ENCODE measurements at places on chromosomes 2 and 18. TPM values are rescaled to one million over a fixed set of nuclear protein-coding genes. Genes with fewer than 3 reads are reported as not detected.

GRCh38 chr2:152047824-152048471 lies 50.9 kb downstream of the CACNB4 start:
- DNase-seq = no peak

DNA sequence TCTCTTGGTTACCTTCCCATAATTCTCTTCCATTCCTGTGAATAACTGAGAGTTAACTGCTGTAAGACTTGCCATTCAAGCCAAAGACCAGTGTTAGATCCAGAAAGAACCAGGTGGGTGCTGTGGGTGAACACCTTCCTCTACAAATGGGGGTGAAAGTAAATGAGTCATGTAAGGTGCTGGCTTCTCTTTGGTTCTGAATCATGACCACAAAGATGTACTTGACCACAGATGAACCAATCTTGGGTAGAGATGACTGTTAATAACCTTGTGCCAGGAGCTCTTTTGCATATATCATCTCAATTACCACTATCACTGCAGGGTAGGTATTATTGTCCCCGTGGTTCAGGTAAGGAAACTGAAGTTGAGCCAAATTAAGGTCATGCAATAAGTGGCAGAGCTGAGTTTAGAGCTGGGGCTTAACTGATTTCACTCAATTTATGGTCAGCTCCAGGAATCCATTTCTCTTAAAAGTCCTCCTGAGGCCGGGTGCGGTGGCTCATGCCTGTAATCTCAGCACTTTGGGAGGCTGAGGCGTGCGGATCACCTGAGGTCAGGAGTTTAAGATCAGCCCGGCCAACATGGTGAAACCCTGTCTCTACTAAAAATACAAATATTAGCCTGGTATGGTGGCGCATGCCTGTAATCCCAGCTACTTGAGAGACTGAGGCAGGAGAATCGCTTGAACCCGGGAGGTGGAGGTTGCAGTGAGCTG lies 244.9 kb upstream of the CXCR4 start:
- DNase-seq = no peak

GRCh38 chr18:7545734-7546133 lies 21.4 kb upstream of the PTPRM start:
- DNase-seq = no peak

DNA sequence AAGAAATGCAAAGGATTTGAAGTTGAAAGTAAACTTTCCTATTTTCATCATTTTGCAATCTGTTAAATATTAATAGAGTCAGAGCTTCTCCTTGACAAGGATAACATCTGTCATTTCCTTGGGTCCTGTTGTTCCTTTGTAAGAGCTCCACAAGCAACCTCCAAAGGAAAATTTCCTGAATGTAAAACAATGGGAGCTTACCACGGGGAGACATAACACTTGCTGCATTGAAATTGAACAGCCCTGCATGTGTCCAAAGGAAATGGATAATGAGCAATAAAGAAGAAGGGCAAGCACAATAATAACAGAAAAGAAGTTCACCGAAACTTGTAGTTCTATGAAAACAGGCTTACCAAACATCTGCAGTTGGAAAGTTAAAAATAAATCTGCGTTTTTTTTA lies 42.0 kb upstream of the SCG2 start:
- DNase-seq = no peak

- peak; percentile 95 for DNase-seq
Observed at GRCh38 chr2:15943378-15944280, 3.3 kb downstream of the MYCN start.

DNA sequence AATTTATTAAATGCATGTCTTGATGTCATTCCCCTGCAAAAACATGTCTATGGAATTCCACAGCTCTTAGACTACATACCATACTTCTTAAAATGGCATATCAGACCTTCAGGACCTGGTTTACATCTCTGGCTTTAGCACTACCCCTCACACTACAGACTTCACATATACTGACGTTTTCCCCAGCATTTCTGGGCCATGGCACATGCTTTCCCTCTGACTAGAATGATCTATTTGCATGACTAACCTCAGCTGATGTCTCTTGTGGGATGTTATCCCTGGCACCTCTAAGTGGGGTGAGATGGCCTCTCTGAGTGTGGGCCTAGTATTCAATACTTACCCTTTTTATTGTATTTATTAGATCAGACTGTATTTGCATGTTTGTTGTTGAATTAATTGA lies 381.6 kb downstream of the ERBB4 start:
- no peak for DNase-seq

DNA sequence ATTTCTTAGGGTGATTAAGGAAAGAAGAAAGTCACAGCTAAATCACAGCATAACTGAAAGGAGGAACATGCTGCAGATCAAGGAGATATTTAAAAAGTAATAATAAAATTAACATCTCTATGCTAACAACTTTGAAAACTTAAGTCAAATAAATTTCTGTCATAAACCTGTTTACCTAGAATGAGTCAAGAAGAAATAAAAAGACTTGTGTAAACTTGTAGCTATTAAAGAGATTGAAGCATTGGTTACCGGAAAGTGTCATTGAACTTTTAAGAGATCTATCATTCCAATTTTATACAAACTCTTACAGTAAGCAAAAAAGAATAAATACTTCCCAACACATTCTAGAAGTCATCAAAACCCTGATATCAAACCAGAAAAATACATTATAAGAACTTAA lies 520.1 kb upstream of the SYT4 start:
- no peak for DNase-seq

GRCh38 chr2:40144022-40144421 lies 307.9 kb downstream of the SLC8A1 start:
- no peak for DNase-seq

DNA sequence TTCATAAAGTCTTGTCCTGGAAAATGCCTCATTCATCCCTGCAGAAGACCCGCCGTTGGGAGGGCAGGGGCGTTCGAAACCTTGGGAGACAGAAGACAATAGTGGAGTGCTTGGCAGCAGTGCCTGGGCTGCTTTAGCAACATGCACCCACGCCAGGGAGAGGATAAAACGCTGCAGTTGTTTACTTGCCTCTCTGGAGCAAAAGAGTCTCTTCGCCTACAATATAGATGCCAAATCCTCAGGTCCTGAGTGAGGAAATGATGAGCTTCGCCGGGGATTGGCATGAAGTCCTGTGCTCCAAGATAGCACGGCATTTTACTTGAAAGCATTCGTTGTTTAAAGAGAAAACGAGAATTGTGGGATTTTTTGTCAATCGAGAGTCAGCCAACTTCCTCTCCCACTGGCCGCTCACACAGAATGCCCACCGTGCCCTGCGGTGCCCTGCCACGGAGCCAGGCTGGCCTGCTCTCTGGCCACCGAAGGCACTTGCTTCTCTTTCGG lies 152.5 kb upstream of the POU3F3 start:
- DNase-seq = no peak

GRCh38 chr2:14619441-14619840 lies 13.1 kb upstream of the LRATD1 start:
- DNase-seq = no peak

GRCh38 chr18:48645427-48646002 lies 106.7 kb downstream of the CTIF start:
- no peak for DNase-seq

DNA sequence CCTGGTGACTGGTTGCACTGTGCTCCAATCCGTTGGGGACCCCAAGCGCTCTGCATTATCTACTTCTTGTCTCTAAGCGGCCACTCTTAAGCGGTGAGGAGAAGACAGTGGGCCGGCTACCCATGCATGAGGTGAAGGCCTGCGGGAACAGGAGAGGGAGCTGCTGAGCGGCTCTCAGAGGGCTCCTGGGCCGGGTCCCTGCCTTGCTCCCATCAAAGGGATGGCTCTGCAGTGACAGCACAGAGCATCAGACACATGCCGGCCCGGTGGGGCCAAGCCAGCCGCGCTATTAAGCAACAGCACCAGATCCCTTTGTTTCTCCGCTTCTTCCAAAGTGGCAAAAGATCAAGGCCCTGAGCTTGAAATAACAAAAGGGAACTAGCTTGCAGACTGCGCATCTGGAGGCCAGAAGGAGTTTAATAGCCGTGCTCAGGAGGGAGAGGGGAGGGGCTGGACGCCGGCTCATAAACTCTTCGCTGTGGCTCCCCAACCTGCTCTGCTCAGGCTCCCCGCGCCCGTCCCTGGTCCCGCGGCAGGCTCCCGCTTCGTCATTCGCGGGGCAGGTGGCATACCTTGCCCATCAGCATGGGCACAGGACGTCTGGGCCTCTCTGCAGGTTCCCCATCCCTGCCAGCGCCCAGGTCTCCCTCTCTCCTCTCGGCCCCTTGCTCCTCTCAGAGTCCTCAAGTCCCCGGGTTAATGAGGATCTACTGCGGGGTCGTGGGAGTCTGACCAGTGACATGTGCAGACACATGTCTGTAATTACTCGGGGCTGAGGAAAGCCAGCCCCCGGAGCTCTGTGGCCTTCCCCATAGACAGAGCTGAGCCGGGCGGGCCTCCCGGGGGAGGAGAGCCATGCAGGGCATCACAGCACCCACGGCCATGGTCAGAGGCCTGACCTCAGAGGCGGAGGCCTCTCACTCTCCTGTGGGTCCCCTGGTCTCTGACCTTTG lies 96.7 kb downstream of the ASB1 start:
- DNase-seq = peak; percentile 83

GRCh38 chr2:114929225-114929624 lies 486.8 kb downstream of the DPP10 start:
- no peak for DNase-seq

GRCh38 chr18:24801001-24801400 lies 340.6 kb downstream of the HRH4 start:
- DNase-seq = no peak

GRCh38 chr2:54572262-54572635 lies 116.1 kb downstream of the SPTBN1 start:
- DNase-seq = no peak

DNA sequence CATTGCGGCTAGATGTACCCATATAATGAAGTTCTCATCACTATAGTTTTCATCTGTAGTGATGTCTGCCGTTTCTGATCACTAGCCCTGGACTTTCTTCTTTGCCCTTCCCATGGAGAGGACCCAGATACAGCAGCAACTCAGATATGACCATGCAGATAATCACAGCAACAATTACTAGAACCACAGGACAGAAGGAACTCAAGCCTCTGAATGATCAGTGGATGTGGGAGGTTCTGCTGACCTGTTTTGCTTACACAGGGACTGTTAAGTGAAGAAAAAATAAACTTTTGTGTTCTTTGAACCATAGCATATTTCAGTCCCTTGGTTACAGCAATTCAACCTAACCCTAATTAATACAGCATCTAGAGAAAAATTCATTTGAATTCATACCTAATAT lies 62.7 kb downstream of the ACVR1 start:
- no peak for DNase-seq

- no peak for DNase-seq
Observed at GRCh38 chr2:2222931-2223330, 108.1 kb downstream of the MYT1L start.

GRCh38 chr2:54365661-54366060 lies 90.5 kb upstream of the SPTBN1 start:
- no peak for DNase-seq

DNA sequence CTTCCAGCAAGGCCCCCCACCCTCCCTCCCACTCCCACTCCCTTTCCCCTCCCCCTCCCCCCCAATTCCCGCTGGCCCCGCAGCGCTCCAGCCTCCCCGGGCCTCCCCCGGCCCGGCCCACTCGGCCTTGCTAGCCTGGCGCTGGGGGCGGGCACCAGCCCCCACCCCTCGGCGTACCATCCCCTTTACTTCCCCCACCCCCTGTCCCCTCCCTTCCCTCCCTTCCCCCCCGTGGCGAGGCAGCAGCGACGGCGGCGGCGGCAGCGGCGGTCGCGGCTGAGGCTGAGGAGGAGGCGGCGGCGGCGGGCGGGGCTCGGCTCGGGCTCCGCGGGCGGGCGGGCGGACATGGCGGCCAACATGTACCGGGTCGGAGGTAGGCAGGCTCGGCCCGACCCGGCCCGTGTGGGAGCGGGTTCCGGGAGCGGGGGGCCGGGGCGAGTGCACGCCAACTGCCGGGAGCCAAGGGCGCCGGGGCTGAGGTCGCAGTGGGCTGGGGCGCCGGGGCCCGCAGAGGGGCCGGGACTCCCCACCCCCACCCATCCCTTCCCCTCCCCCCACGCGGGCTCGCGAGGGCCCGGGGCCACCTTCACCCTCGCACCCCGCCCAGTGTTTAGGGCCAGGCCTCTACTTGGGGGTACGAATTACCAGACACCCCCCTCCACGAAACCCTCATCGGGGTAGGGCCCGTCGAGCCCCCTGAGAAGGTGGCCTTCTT lies at the start of gene MTA3:
MTA3 (plus strand) TSS at position 232 of the 715 bp plus-strand sequence; CDS start at position 346, 114 bp downstream.
- DNase-seq = peak; percentile 89

DNA sequence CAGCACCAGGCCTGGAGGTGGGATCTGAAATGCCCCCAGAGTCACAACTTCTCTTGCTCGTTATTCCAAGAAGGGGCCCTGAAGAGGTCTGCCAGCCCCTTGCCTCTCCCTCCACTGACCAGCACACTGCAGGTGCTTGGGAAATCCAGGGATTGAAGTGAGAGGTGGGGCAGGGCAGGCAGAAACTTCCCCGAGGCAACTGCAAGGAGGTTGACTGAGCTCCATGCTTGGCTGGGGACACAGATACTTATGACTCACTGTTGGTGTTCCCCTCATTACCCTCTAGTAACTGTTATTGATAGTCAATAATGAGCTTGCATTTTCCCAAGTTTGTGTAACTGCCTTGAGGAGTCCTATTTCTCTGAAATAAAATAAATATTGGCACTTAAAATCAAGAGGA lies 47.5 kb downstream of the MARCO start:
- DNase-seq = peak; percentile 78

GRCh38 chr18:77750006-77750405 lies 500.4 kb downstream of the GALR1 start:
- no peak for DNase-seq

GRCh38 chr2:121605820-121606733 lies 43.2 kb downstream of the CLASP1 start:
- DNase-seq = no peak

ATF2 gene
- total RNA-seq = 55.6 TPM

HNRNPA3 gene
- total RNA-seq = 173 TPM

PLA2R1 gene
- total RNA-seq = 6.6 TPM

STARD6 gene
- total RNA-seq = 0.19 TPM

IL1RL2 gene
- 1.4 TPM for total RNA-seq

KCNK3 gene
- total RNA-seq = 8.1 TPM

RGPD4 gene
- total RNA-seq = not detected

LYPD6 gene
- 1.1 TPM for total RNA-seq

HOXD13 gene
- not detected for total RNA-seq

CPSF3 gene
- 27.5 TPM for total RNA-seq

GPR148 gene
- not detected for total RNA-seq

PLB1 gene
- 6.8 TPM for total RNA-seq

MPHOSPH10 gene
- total RNA-seq = 32.3 TPM

All from kidney (tissue), 22 donors.